Stimulated activated CD8-positive, alpha-beta memory T cell treated with anti-CD3 and anti-CD28 coated beads, Interleukin-2, amount 100 ng/mL, for 1 hour (primary cell): ENCODE measurements at places on chromosomes 7 and 10.

DNA sequence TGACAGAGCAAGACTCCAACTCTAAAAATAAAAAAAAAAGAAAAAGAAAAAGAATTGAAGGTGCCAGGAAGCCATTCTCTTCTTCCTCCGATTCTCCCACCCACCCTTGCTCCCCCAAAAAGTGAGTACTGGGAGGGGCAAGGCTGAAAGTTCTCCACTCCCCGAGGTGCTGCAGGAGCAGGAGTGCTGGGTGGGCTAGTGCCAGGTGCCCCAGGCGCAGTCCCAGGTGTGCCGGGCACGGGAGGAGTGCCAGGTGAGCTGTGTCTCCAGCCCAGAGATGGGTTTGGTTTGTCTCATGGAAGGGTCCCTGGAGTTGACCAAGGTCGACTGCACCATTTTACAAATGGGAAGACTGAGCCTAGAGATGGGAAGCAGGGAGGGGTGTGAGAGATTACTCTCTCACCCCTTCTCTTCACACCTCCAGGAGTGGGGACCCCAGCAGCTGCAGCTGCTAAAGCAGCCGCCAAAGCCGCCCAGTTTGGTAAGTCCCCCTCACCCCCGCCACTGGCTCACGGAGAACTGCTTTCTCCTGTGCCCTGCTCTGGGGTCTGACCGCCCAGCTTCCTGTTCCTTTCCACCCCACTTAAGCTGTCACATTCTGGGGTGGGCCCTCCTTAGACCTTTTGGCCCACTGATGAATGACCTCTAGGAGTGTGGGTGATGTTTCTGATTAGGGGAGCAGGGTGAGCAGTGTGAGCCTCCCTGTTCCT, 26.2 kb upstream of the LIMK1 start:
- no peak for DNase-seq

DNA sequence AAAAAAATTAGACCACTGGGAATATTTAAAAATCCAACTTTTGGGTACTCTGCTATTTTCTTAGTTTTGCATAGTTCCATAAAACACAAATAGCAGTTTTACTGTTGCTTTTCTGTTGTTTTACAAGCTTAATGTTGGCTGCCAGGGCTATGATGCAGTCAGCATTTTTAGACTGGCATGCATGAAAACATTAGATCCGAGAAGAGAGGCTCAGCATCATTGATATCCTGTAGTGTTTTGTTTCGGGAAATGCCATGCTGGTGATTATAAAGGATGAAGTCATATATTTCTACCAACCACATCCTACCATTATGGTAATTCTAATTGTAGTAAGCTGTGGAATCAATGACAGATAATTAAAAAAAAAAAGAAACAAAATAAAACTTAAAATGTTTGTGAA, 104.6 kb downstream of the MBL2 start:
- no peak for DNase-seq

- DNase-seq = no peak
Observed at GRCh38 chr7:87058744-87059524, 520 bp downstream of the ELAPOR2 start.

- no peak for DNase-seq
Observed at GRCh38 chr10:113609704-113610108, 54.1 kb downstream of the NRAP start.

DNA sequence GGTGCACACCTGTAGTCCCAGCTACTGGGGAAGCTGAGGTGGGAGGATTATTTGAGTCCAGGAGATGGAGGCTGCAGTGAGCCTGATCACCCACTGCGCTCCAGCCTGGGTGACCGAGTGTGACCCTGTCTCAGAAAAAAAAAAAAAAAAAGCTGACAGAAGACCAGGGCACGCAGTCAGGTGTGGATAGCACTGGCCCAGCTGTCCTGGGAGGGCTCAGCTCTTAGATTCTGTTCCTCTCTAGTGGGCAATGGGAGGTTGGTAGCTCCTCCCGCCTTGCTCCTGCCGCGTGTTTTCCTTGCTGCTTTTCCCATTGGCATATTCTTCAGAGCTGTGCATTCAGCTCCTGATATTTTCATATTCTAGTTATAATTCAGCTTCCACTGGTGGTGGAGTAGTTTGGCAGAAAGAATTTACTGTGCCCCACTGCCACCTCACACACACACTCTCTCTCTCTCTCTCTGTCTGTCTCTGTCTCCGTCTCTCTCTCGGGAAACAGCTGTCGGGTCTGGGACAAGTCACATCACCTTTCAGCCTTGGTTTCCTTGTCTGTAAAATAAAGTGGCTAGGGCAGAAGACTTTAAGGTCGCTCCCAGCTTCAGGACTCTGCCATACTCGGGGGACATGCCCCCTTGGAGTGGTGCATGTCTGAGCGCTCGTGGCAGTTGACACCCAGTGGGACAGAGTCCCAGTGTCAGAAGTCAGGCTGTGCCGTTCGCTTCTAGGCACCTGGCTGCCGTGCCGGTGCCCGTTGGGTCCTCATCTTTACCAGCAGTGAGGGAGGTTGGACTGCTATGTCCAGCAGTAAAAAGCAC, 25.9 kb upstream of the ANKRD2 start:
- DNase-seq = no peak

- no peak for DNase-seq
Observed at GRCh38 chr10:127036987-127037386, 131.8 kb downstream of the DOCK1 start.

- DNase-seq = no peak
Observed at GRCh38 chr7:80847895-80848294, 71.0 kb downstream of the SEMA3C start.

- DNase-seq = no peak
Observed at GRCh38 chr10:112536663-112537062, 89.6 kb downstream of the VTI1A start.

DNA sequence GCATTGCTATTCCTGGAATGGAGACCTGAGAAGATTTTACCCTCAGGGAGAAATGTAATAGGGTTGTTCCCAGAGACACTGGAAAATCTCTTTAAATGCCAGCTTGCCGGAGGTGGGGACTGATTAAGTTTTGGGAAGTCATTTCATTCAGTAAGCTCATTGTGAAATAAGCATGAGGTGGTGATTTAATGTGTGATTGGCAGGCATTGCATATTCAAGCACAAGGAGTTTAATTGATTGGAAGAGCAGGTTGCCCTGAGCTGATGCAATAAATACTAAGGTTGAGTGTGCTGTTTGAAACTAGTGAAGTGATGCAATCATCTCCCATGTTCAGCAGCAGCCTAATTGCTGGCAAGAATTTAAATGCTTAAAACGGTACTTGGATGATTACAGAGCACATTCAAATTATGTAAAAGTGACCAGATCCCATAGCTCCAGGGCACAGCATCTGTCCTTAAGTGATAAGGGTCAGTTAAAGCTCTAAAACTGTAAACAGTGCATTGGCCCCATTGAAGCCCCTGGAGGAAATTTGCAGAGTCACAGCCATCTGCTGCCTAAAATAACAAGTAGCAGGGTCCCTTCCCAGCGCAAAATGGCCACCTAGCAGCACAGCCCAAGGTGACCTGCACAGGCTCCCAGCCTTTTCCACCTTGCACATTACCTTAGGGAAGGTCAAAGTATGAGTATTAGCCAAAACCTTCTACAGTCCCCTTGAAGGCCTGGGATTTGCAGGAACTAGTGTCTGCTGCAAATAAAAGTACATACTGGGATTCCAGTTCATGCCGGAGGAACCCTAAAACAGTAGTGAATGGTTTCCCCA, 92.1 kb downstream of the CCDC71L start:
- DNase-seq = no peak

DNA sequence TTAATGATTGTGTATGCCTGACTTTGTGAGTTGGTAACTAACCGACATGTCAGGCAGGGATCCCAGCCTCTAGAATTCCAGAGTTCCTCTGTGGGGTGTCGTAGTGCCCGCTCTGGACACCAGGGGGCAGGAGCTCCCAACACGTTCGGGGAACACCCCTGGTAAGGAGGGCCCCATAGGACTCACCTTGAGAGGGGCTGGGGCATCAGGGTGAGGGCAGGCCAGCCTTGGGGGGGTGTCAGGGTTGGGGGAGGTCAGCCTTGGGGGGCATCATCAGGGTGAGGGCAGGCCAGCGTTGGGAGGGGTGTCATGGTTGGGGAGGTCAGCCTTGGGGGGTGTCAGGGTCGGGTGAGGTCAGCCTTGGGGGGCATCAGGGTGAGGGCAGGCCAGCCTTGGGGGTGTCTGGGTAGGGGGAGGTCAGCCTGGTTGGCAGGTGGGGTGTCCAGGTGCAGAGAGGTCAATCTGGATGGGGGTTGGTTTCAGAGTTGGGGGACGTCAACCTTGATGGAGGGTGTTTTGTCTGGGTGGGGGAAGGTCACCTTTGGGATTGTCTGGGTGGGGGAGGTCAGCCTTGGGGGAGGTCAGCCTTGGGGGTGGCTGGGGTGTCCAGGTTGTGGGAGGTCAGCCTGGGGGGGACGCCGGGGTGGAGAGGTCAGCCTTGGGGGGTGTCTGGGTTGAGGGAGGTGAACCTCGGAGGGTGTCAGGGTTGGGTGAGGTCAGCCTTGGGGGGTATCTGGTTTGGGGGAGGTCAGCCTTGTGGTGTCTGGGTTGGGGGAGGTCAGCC, 45.6 kb upstream of the SUN1 start:
- DNase-seq = peak; percentile 47

DNA sequence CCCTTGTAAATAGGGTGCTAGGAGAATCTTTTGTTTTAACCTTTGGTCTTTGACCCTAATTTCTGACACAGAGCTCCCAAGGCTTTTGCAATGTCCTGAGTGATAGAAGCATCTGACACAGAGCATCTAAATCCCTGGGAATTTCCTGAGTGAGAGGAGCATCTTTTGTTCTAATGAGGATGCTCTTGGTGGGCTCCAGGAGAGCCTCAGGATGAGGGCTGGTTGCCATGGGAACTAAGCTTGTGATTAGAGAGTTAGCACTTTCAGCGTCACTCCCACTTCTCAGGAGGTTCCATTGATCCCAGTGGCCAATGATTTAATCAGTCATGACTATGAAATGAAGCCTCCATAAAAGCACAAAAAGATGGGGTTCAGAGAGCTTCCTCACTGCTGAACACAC, 264.8 kb downstream of the KIF20B start:
- DNase-seq = no peak

DNA sequence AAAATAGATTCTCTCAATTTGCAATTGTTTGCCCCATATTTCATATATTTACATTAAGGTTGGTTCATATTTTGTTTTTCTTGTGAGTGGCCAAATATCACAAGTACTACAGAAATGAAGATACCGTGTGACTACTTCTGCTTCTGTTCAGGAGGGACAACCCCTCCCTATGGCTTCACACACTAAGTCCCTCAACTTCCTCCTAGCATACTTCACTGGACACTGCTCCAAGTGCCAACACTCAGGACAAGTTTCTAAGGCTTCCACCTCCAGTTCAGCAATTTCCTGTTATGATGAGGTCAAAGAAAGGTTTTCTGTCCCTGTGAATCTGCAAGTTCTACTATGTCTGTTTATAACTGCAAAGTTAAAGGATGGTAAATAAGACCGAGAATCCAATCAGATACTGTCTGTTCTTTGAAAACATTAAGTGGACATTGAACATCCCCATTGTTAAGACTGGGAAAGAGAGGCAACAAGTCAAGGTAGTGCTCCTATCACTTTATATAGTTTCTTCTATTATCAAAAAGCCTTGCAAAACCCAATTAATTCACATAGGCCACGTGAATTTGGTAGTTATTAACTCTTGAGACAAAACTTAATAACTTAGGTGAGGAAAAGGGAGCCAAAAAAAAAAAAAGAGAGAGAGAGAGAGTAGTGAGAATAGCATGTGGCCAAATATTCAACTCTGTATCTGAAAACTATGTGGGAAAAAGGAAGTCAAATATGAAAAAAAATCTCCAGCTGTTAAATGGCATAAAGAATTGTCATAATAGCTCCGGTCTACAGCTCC, 81.3 kb upstream of the DKK1 start:
- DNase-seq = no peak

DNA sequence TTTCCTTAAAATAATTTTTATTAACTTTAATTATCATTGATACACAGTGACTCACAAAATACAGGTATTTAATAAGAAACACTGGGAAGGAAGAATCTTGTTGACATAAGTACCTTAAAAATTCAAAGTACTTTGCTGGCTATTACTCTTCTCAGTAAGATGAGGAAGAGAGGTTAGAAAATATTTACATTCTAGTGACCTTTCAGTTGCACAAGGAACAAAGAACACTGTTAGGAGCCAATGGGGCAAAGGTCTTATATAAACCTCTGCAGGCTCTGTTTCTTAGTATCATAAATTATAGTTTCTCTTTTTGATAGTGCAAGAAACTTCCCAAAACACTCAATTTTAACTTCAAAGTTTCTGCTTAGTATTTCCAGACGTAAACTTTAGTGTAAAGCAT, 4.8 kb upstream of the TAX1BP1 start:
- DNase-seq = no peak

GRCh38 chr10:31754803-31755624, 173.6 kb downstream of the ARHGAP12 start:
- DNase-seq = no peak

DNA sequence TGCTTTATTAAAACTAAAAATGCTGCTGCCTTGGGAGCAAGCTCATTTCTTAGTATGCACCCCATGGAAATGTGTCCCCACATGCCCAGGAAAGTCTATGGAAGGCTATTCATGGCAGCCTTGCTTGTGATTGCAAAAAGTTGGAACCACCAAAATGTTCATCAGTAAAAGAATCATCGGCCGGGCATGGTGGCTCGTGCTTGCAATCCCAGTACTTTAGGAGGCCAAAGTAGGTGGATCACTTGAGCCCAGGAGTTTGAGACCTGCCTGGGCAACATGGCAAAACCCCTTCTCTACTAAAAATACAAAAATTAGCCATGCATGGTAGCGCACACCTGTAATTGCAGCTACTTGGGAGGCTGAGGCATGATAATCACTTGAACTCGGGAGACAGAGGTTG, 79.8 kb downstream of the ARHGAP22 start:
- DNase-seq = no peak

- no peak for DNase-seq
Observed at GRCh38 chr7:143354376-143354775, 8.1 kb downstream of the FAM131B start.

DNA sequence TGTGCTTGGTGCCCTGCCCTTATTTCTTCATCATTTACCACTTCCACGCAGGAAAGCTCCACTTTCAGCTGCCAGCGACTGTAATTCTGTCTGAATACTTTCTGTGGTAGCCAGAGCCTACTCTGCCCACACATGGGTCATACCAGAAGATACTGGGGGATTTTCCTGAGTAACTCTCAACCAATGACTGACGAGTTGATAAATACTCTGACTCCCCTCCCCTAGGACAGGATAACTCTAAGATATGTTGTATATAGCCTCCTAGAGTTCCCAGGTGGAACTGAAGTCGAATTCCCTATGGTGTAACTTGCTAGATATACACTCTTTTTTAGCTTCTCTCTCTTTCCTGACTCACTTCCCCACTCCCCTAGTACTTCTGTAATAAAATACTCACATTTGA, 29.8 kb downstream of the SEM1 start:
- no peak for DNase-seq

GRCh38 chr10:124048371-124049290, 44.8 kb downstream of the CHST15 start:
- DNase-seq = no peak
